ENCODE measurements at places on chromosomes 4 and X.

GRCh38 chrX:455199-455598 lies 68.5 kb upstream of the PPP2R3B start:
- DNase-seq: no peak

- no peak for DNase-seq
Observed at GRCh38 chrX:37998586-37999262, 7.6 kb upstream of the SYTL5 start.

GRCh38 chrX:13741695-13742094 lies 7.1 kb downstream of the OFD1 start:
- no peak for DNase-seq

- DNase-seq: no peak
Observed at GRCh38 chrX:146054311-146054710, 236.7 kb downstream of the SLITRK2 start.

DNA sequence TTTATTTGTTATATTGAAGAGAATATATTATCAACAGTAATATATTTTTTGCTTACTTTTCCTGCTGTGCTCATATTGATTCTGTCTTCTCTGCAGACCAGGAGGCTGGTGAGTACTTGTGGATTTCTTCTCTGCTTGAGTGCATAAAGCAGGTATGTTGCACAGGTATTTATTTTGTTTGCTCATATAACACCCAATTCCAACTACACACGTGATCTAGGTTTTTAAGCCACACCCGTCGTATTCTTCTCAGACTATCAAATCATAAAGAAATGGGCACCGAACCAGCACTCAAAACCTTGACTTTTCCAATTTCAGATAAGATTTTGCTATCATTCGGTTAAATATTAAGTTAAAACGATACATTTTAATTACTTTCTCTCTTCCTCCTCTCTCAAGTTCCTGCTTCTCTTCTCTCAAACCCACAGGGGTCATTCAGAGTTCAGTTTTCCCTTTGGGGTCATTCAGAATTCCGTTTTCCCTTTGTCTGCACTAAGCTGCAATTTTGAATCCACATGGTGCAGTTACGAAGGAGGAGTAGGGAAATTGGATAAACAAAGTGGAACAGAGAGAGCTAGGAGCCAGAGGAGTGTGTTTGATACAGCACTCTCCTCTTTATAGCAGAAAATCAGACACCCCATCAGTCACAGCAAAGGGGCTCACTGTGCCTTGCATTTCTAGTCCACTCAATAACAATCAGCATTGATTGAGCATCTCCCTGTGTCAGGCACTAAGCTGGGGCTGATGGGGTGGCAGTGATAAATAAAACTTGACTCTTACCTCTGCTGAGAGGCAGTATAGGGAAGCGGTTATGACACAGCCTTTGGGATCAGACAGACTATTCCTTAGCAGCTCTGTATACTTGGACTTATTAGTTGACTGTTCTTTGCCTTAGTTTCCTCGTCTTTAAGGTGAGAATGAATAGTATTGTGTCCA lies at the start of gene ADH1C:
Gene ADH1C (minus strand): TSS at position 145 of the 936 bp plus-strand sequence. CDS start 71 bp downstream, at position 74.
- no peak for DNase-seq

DNA sequence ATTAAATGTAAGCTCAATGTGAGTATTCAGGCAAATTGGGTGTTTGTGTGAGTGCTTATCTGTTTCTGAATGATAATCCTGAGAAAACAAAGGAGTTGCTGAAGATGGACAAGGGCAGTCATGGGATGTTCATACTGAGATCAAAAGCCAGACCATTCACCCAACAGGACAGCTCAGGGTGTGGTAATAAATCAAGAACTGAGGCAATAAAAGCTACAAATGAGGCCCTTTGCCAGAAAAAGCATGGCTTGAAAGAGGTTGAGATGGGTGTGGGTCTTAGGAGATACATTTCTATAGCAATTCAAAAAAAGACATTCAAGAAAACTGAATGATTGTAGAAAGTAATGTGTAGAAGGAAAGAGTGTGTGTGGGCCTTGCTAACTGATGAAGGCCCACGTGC lies 425.8 kb upstream of the BOD1L1 start:
- DNase-seq: no peak

DNA sequence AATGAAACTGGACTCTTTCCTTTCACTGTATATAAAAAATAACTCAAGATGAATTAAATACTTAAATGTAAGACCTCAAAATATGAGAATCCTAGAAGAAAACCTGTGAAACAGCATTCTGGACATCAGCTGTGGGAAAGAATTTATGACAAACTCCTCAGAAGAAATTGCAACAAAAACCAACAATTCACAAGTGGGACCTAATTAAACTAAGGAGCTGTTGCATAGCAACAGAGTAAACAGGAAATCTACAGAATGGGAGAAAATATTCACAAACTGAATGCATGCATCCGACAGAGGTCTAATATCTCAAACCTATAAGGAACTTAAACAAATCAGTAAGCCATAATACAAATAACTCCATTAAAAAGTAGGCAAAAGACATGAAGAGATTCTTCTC lies 851.7 kb upstream of the PCDH10 start:
- DNase-seq: peak; percentile 1

DNA sequence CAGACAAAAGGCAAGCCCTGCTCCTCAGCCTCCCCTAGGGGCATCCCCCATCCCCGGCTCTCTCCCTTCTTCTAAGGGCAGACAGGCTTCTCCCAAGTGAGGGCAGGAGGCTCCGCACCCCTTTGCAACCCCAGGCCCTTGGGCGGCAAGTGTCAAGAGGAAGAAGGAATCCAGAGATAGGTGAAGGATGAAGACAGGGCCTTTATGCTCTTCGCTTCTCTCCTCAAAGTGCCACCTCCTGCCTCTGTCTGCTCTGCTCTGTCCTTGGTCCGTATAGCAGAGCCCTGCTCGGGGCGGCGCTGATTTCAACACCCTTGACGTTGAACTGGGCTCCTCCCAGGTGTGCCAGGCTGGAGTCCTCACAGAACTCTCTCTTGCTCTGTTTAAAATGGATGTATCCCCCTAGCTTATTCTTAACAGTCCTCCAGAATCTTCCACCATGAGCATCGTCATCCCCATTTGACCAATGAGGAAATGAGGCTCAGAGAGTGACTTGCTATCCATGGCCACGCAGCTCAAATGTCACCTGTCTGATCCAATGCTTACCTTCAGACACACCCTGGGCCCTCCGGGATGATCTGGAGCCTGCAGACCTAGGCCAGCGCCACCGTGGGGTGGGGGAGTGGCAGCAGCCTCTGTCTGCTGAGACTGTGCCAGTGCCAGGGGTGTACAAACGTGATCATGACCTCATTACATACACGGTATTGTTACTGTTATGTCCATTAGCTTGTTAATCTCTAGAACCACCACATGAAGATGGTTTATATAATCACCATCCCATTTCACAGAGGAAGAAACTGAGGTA lies 99.8 kb downstream of the PHKA2 start:
- DNase-seq: no peak

DNA sequence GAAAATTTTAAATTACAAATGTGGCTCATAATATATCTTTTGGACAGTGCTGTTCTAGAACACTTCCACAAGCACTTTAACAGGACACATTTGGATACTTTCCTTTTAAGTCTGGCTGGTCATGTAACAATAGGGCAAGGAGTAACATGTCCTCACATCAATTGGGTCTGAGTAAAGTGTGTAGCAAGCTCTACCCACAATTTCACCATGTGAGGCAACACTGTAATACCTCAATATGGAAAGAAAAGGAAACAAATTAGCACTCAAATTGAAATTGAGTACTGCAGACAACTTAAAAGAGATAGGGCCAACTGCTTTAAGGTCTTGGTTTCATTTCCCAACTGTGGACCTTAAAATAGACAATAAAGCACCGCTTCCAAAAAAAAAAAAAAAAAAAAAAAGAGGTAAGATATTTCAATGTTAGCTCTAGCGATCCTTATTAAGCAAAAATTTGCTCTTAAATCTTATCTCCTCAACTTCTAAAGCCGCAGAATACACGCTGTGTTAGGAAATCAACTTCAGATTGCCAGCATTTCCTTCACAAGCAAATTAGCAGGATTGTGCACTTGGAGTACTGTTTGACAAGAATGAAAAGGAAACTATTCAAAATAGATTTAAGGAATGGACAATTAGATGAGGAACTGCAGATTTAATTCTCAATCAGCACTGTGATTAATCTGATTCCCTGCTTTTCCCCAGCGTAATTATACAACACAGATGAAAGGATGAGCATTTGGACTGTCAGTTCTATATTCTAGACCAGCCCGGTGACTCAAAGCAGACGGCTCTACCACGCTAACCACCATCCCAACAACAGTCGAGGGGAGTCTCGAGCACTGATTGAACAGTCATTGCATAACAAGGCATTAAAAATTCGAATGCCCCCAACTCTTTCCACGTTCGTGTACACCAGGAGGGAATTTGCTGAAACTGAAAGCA lies 1.6 kb downstream of the CASK start:
- no peak for DNase-seq

DNA sequence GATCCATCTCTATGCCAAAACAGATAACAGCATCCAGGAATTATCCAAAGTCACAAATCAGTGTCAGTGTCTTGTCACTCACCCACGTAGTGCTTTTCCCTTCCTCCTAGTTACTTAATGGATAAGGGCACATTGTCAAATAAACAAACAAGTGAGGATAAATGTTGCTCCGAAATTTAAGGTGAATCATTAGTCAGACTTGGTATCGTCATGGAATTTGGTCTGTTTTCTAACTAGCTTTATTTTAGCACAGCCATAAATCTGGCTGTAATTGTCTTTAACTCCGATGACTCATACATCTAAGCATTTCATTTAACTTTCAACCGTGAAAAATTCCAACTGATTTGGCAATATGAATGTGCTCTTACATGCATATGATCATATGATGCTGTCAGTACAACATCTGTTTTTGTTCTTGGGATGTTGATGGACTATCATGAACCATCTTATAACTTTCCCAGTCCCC lies 83.3 kb downstream of the SNCA start:
- DNase-seq: peak; percentile 96

GRCh38 chr4:40808926-40809457 lies 59.2 kb downstream of the NSUN7 start:
- no peak for DNase-seq

DNA sequence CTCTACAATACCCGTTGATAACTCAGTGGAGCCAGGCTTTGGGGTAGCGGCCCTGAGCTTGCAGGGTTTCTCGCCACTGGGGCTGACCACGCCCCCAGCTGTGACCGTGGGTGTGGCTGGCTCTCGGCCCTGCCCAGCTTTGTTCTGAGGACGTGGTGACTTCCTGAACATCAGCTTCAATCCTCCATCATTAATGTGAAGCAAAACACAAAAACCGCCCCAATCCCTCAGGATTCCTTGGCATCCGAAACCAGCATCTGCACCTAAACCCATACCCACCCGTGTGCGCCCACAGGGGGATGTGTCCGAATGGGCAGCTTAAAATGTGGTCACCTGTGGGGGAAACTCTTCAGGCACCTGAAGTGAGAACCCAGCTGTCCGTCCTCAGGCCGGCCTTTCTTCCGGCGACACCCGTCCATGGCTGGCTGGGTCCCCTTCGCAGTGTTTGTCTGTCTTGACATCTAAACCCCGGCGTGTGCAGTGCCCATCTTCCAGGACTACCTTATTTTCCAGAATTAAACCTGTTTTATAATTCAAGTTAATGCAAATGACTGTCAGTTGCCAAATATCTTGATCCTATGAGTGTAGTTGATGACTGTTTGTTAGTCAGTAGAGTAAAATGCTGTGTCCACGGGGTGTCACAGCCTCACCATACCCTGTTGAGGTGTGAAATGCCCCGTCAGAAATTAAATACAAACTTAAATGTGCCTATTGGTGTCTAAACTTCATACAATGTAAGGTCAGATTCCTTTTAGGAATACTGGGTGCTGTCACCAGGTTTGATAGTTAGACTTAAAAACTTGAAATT lies 27.3 kb downstream of the NELFA start:
- no peak for DNase-seq

GRCh38 chrX:79156818-79157217 lies 12.3 kb downstream of the GPR174 start:
- DNase-seq: no peak

- peak; percentile 39 for DNase-seq
Observed at GRCh38 chrX:9566150-9566621, 101.3 kb downstream of the TBL1X start.

DNA sequence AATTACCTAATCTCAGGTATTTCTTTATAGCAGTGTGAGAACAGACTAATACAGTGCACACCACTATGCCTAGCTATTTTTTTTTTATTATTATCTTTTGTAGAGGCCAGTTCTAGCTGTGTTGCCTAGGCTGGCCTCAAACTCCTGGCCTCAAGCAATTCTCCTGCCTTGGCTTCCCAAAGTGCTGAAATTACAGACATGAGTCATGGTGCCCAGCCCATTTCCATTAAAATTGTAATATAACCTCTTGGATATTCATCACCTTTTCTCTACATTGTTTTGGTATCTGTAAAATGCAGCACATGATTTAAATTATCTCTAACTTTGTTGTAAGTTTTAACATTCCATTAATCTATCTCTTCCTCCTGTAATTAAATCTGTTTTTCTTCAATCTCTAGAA lies 2052.9 kb downstream of the ARAP2 start:
- DNase-seq: no peak

GRCh38 chr4:187432310-187432709 lies 563.3 kb upstream of the ZFP42 start:
- no peak for DNase-seq

- DNase-seq: no peak
Observed at GRCh38 chr4:160423879-160424451, 1321.1 kb downstream of the RAPGEF2 start.

DNA sequence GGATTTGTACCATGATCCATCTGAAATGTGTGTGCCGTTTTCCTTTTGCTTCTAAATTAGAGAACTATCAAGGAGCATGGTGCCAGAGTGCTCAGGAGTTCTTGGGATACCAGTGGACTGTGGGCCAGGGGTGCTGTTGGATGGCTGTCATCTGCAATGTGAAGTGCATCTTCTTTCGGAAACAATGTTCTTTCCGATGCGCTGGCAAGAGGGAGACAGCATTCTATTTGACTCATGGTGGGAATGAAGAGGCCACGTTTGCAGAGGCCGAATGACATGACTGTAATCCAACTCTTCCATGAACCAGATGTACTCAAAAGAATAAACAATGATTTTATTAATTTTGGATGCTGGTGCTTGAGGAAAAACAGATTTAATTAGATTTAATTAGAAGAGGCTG lies 45.5 kb downstream of the SORCS2 start:
- DNase-seq: no peak

GRCh38 chr4:15920723-15921591 lies 17.6 kb downstream of the FGFBP1 start:
- DNase-seq: peak; percentile 90

DNA sequence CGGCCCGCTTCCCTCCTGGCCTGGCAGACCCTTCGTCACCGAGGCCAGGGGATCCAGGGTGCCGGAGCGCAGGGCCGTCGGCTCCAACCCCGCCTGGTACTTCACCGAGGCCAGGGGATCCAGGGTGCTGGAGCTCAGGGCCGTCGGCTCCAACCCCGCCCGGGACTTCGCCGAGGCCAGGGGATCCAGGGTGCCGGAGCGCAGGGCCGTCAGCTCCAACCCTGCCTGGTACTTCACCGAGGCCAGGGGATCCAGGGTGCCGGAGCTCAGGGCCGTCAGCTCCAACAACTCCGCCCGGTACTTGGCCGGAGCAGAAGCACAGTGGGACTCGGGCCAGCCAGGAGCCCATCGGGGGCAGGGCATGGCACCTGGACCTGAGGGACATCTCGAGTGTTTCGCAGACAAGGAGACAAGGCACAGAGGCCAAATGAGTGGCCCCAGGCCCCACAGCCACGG lies 85.1 kb downstream of the FAM53A start:
- DNase-seq: no peak
